ENCODE measurements at places on chromosomes 16 and 17. TPM values are rescaled to one million over a fixed set of nuclear protein-coding genes. Genes with fewer than 3 reads are reported as not detected.

GRCh38 chr16:61042737-61043136 lies 993.5 kb downstream of the CDH8 start:
- DNase-seq: peak; percentile 1

HSPB9 gene
- total RNA-seq: not detected

DNA sequence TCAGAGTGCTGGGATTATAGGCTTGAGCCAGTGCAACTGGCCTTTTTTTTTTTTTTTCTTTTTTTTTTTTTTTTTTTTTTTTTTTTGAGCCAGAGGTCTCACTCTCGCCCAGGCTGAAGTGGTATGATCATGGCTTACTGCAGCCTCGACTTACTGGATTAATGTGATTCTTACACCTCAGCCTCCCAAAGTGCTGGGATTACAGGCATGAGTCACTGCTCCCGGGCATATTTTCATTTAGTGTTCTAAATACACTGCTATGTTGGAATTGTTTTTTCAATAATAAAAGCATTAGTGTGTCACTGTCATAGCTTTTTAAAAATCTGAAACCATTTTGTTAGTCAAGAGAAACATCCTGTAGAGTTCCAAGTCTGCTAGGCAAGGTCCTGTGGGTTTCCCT lies 40.3 kb downstream of the NDE1 start:
- DNase-seq: no peak

DNA sequence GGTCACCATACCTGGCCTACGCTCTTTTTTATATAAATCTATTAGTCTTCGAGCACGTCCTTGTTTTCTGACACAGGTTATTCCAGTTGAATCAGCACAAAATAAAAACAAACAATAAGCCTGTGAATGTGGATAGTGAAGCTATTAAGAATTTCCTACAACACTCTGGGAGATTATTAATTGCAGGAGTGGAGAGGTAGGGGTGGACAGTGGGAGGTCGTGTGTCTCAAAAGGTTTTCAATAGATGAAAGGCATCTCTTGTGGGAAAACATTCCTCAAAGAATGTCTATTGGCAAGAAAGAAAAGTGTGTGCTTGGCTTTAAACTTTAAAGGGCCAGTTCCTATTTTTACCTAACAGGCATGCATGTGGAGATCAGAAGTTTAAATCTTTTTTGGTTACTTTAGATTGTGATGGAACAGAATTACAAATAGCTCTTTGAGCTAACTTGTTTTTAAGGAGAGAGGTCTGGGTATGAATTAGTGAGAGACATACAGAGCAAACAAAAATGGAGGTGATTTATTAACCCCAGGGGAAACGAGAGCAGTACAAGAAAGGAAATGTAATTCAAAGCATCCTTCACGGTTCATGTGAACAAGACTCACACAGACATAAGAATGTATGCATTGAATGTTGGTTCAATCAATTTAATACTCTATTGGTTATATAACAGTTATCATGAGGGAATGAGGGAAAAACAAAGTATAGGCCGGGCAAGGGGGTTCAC lies 9.0 kb downstream of the SMYD4 start:
- DNase-seq: no peak

DNA sequence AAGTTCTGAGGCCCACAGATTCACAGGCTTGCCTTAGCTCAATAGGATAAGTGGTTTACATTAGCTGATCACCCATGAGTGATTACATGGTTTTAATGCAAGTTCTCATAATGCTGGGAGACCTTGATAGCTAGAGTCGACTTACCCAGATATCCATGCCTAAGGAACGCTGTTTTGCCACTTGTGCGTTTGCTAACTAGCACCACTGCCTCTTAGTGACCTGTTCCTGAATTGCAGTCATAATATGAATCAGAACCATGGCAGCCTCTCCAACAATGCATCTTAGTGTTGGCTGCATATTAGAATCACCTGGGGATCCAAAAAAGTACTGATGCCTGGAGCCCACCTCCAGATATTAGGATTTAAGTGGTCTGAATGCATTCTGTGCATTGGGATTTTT lies 251.1 kb upstream of the CDH5 start:
- no peak for DNase-seq

- peak; percentile 78 for DNase-seq
Measured at GRCh38 chr17:10993126-10993525, 155.2 kb upstream of the PIRT start.

TAT gene
- total RNA-seq: not detected

Measured in skin of body (tissue), 3 donors.